ENCODE measurements at places on chromosomes 1 and 21. TPM values are rescaled to one million over a fixed set of nuclear protein-coding genes. Genes with fewer than 3 reads are reported as not detected.

GBP6 gene
- not detected for polyA plus RNA-seq

SPRR2G gene
- polyA plus RNA-seq = not detected

LRRIQ3 gene
- polyA plus RNA-seq = 0.20 TPM

ZNF683 gene
- polyA plus RNA-seq = not detected

LCE1F gene
- polyA plus RNA-seq = not detected

TSPAN2 gene
- polyA plus RNA-seq = 5.4 TPM

PAX7 gene
- polyA plus RNA-seq = not detected

All from BJ (cell line).